Effector CD4-positive, alpha-beta T cell (primary cell): ENCODE measurements at places on chromosomes 1 and 21.

- no peak for DNase-seq
These were observed 117.1 kb downstream of the NRIP1 start for GRCh38 chr21:14947613-14948160.

GRCh38 chr1:32163405-32163804, 16.1 kb upstream of the TXLNA start:
- DNase-seq, result no peak

GRCh38 chr1:19567041-19567440, 77.1 kb upstream of the NBL1 start:
- DNase-seq, result no peak

- DNase-seq, result no peak
These were observed 307.7 kb downstream of the SIPA1L2 start for GRCh38 chr1:232322162-232322734.

GRCh38 chr21:20108016-20108415, 890.2 kb upstream of the NCAM2 start:
- no peak for DNase-seq

GRCh38 chr1:29123053-29123886, 433 bp downstream of the TMEM200B start:
- no peak for DNase-seq

DNA sequence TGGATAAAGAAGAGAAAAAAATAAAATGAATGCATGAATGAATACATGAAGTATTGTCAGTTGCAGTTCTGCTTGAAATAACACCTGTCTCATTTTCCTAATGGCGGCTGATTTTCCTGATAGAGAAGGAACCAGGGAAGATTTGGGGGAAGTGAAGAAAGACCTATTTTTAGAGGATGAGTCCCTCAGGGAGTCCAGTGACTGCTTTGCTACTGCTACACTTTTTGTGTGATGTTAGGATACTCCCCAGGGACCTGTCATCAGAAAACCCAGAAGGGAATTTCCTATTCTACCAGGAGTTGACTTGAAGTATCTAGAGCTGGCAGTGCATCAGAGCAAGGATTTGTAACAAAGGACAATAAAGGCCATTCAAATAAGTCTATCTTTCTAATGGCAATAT, 114.8 kb downstream of the MAB21L3 start:
- no peak for DNase-seq
